ENCODE measurements at places on chromosomes 3 and 15.

- DNase-seq, result no peak
Measured at GRCh38 chr3:95302044-95302443, 1239.2 kb downstream of the NSUN3 start.

- DNase-seq, result no peak
Measured at GRCh38 chr15:94745371-94745770, 514.0 kb downstream of the MCTP2 start.

- DNase-seq, result no peak
Measured at GRCh38 chr3:65993134-65993900, 45.4 kb downstream of the MAGI1 start.

- DNase-seq, result no peak
Measured at GRCh38 chr3:100875239-100875638, 118.0 kb downstream of the ABI3BP start.

Measured in NCI-H526 treated with DMSO at 0.1 percent for 48 hours (cell line).